Stimulated activated CD4-positive, alpha-beta T cell treated with anti-CD3 and anti-CD28 coated beads, Interleukin-4, amount 100 ng/mL, for 1 hour (primary cell): ENCODE measurements at places on chromosomes 2 and 18.

DNA sequence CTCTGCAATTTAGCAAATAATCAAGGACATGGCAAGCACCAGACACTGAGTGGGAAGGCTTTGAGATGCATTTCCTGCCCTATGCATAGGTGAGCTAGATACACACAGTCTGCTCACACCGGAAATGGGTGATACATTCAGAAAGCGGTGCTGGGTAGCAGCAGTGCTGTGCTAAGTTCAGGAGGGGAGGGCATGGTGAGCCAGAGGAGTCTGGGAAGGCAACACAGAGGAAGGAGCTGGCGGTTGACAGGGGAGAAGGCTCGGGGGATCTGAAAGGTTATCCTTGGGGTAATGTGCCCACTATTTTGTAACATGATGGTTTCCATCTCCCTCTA lies 57.4 kb upstream of the EPAS1 start:
- peak; percentile 53 for DNase-seq

GRCh38 chr2:44793322-44793870 lies 148.1 kb upstream of the SIX3 start:
- DNase-seq: no peak

DNA sequence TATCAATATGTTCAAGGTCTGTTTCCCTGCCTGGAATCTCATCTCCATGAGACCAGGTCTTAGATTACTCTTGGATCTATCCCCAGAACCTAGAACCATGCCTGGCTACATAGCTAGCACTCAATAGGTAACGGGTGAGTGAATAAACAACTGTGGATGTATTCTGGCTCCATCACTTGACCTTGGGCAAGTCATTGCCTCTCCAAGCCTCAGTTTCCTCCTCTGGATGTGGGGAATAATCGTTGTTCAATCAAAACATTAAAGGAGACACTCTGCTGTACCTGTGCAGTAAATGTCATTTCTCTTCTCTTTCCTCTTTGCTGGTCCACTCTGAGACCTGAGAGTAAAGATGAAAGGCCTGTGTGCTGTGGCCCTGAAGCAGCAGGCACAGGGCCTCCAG lies 121.5 kb upstream of the MYCN start:
- DNase-seq: no peak

GRCh38 chr2:31729442-31730092 lies 148.8 kb upstream of the SRD5A2 start:
- no peak for DNase-seq

DNA sequence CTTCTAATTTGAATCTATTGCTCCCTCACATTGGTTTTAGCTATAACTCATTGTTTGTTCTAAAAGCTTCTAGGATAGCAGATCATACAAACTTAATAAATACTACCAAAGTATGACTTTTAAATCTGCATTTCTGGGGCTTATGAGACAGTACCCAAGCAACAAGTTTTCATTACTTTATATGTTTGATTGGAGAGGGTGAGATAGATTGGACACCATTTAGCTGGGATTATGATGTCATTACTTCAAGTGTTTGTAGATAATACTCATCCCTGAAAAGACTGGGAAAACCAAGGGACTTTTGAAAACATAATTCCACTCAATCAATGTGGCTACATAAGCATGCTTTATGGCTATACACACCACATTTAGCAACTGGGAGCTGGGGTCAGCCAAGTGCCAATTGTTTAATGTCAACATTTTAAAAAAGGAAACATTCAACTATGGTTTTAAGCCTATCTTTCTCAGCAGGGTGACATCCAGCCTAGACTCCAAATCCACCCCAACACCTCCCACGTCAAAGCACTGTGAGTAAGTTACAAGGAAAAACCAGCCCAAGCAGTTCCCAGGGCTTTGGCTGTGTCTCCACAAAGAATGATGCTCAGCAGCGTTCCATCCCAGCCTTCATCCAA lies 119.9 kb downstream of the ETAA1 start:
- no peak for DNase-seq

GRCh38 chr2:171227066-171227782 lies 66.5 kb upstream of the TLK1 start:
- DNase-seq: no peak

DNA sequence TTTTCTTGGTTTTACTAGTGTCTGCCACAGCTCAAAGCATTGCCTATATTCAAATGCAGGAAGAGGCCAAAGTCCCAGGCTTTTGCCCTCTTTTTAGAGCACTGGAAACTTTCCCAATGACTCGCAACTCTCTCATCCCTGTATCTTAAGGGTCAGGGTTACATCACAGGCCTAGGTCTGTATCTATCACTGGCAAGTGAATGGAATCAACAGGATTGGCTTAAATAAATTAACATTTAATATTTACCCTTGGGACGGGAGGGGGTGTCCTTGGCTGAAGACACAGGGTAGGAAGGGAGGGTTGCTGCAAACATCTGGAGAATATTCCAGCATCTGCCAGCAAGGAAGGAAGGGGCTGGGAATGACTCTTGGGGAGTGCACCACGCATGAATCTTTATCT lies 242.6 kb downstream of the SLC4A3 start:
- DNase-seq: no peak

GRCh38 chr2:71253476-71253875 lies 26.6 kb upstream of the PAIP2B start:
- DNase-seq: no peak

DNA sequence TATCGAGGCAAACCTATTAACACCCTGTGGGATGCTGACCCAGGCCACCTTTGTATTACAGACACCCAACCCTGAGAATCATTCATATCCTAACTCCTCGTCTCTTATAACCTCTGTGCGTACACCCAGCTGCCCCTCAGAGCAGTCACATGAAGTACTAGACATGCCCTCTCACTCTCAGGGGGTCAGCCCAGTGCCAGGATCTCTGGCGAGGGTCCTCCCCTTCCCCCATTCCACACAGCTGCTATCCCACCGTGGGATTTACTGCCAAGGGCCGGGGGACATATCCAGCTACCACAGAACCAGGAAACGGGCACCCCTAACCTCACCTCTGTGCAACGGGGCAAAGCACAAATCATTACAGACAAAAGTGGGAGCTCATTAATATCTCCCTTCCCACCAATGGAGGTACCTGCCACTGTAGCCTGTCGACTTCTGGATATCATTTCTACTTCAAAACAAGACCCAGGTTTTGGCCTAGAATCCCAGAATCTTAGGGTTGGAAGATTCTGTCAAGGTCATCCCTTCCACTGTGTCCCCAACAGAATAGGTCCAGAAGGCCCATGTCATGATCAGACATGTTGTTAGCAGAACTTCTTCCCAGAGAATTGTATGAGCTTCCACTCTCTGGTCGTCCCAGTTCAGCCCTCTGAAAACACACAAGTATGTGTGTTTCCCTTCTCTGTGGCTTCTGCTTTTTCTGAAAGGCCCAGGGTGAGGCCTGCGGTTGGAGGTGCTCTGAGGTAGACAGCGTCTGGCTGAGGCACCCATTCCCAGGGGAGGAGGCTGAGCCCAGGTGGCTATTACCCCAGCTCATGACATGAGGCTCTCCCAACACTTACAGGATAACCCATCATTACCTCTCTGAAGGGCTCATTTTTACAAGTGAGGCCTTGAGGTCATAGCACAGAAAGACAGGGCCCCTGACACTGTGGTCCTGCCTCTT lies 1.7 kb downstream of the TMBIM1 start:
- DNase-seq: no peak

GRCh38 chr2:108034843-108035242 lies 48.5 kb downstream of the SLC5A7 start:
- DNase-seq: no peak

GRCh38 chr18:63058521-63058920 lies 261.0 kb downstream of the BCL2 start:
- no peak for DNase-seq

- no peak for DNase-seq
Observed at GRCh38 chr2:239157771-239158170, 243.0 kb downstream of the HDAC4 start.

GRCh38 chr2:101255501-101255900 lies 2.8 kb downstream of the CNOT11 start:
- DNase-seq: no peak

- no peak for DNase-seq
Observed at GRCh38 chr2:81858998-81859397, 1554.4 kb upstream of the LRRTM1 start.

- DNase-seq: no peak
Observed at GRCh38 chr2:49403637-49404036, 249.3 kb upstream of the FSHR start.

- DNase-seq: no peak
Observed at GRCh38 chr2:238870261-238870660, 22.4 kb downstream of the TWIST2 start.

DNA sequence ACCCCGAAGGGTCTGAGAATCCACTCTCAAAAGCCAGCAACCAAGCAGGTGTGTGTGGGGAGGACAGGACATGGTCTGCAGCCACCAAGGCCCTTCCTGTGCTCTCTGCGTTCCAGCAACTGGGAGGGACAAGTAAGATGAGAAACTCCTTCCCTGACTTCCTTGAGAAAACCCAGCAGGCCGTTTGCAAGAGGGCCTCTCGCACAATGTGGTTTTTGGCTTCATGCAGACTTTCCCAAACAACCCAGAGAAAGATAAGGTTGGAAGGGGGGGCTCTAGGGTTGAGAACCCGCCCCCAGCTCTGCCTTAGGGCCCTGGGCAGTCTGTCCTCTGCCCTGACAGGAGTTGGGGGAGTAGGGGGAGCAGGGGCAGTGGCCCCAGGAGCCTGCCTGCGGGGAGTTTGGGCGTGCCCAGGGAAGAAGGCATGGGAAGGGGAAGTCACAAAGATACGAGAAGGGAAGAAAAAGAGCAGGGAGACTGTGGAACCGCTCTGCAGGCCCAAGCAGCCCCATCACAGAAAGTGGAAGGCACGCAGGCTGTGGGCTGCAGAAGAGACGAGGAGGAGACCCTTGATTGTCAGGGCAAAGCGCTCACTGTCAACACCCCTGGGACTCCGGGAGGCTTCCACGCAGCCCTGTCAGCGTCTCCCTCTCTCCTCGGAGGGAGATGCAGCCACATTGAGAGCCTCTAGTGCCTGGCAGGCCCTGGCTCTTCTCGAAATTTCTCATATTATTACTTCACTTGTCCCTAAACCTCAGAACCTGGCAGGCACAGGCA lies 99.8 kb downstream of the SMAD7 start:
- DNase-seq: no peak

DNA sequence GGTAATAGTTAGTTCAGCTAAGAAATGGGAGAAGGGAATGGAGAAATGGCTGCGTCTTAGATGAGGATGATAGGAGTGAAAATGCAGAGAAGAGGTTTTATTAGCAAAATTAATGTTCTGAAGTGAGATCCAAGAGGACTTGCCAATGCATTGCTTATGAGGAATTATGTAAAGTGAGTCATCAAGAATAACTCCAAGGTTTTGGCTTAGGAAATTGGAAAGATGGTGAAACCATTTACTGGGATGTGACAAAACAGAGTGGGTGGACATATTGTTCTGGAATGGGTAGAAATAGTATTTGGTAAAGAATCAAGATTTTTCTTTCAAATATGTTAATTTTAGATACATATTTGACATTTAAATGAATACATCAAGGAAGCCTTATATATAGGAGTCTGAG lies 306.6 kb upstream of the CYRIA start:
- no peak for DNase-seq

DNA sequence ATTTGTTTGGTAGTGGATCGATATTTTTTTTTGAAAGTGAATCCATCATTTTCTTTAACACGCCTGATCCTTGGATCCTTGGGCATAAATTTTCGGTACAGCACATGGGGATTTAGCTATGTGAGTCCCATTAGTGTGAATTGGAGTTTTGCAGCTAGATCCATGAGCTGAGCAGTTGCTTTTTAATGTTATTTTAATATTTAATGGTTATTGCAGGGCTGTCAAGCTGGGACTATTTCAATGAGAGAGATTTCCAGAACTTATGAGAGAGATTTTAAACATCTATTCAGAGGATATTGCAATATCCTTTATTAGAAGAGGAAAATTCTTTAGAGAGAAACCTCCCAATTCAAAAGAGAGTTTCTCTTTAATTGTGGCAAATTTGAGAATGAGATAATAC lies 35.6 kb upstream of the TCF4 start:
- DNase-seq: no peak

DNA sequence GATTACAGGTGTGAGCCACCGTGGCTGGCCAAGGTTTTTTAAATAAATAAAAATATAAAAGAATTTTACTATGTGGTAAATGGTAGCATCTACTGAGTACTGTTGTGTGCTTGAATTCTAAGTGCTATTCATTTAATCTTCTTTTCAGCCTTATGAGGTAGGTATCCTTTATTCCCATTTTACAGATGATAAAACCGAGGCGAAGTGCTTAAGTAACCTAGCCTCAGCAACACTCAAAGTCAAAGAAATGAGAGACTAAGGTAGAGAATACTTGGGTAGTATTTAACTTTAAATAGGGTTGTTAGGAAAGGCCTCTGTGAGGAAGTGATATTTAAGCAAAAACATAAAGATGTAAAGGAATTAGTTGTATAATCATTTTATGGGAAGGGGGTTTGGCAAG lies 5.7 kb upstream of the THOC1 start:
- DNase-seq: no peak

- DNase-seq: no peak
Observed at GRCh38 chr2:102585847-102586404, 33.4 kb upstream of the SLC9A2 start.

- DNase-seq: no peak
Observed at GRCh38 chr2:70418514-70418913, 116.6 kb upstream of the FAM136A start.

DNA sequence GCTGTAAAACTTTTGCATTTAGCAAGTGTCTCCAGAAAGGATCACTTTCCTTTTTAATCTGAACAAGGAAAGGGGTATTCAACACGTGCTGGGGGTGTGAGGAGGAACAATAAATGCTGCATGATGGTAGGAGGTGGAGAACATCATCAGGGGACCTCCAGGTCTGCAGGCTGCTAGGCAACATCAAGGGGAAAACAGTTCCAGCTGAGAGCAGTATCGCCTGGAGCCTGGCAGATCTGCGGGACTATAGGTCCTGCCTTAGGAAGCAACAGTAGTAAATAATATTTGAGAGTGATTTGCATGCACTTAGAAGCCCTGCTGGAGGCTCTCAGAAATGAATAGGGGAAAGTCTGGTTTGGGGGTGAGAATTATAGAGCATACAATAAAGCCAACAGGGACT lies 175.6 kb downstream of the SUCLG1 start:
- DNase-seq: no peak

DNA sequence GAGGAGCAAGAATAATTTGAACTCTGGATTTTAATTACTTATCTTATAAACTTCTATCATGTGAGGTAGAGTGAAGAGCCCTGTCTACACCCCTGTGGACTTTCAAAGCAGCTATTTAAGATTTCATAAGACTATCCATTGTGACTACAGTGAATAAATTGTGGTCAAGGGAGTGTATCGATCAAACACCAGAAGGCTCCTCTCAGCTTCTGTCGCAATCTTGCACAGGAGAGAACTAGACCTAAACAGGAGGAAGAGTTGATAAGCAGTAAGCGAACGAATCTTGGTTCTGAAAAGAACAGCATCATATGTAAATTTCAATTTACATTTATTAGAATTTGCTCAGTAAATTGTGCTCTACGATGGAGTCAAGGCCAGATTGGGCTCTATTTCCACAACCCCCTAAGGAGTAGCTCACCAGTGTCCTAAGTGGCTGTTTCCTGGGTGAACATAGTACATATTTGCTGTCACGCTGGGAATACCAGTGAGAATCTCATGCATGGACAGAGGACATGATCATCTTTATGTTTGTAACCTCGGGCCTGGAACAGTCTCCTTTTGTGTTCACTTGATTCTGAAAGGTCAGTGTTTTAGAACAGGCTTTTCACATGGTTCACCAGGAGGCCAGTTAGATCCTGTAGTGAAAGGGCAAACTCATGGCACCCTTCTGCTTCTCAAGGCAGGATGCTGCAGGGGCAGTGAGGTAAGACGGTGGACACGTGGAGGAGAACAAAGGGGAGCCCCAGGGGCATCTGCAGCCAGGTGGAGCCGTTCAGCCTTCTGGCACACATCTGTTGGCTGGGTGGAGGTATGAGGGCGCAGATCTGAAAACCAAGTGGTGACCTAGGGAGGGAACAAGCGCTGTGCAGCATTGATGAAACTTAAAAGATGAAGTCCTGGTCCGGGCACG lies 33.3 kb downstream of the NPAS2 start:
- no peak for DNase-seq
